DMS79 treated with DMSO at 0.1 percent for 48 hours (cell line): ENCODE measurements at places on chromosomes 5 and 9.

DNA sequence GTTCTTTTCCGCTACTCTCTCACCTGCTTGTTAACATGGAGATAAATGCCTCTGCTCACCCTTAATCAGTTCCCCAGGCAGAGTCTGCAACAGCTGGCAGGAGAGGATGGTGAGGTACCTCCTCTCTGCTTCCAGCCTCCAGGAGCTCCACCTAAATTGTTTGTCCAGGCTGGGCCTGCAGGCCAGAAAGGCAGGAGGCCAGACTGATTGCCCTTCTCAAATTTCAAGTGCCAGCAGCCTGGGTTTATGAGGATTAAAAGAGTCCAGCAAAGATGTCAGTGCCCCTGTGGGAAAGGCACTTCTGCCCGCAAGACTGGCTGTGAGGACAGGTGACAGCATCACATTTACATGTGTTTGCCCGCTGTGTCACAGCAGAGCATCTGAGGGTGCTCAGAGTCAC, 19.8 kb downstream of the CORO2A start:
- DNase-seq, result peak; percentile 71

- no peak for DNase-seq
Observed at GRCh38 chr5:103497781-103498180, 64.8 kb downstream of the NUDT12 start.

DNA sequence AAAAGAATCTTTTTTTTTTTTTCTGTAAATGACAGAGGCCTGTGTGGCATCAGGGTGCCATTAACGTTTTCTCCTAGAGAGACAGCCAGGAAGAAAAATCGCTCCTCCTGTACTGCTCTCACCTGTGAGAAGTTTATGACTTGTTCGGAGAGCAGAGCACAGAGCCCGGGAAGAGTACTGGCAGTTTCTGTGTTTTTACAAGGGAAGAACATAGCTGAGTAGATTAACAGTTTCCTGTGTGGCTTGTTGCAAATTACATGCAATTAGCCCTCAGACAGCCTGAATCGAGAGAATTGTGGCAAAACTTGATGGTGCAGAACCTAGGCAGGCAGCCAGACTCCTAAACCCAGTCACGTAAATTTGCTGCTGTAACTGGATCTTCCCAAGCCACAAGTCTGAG, 32.1 kb downstream of the PRKACG start:
- DNase-seq, result peak; percentile 80

DNA sequence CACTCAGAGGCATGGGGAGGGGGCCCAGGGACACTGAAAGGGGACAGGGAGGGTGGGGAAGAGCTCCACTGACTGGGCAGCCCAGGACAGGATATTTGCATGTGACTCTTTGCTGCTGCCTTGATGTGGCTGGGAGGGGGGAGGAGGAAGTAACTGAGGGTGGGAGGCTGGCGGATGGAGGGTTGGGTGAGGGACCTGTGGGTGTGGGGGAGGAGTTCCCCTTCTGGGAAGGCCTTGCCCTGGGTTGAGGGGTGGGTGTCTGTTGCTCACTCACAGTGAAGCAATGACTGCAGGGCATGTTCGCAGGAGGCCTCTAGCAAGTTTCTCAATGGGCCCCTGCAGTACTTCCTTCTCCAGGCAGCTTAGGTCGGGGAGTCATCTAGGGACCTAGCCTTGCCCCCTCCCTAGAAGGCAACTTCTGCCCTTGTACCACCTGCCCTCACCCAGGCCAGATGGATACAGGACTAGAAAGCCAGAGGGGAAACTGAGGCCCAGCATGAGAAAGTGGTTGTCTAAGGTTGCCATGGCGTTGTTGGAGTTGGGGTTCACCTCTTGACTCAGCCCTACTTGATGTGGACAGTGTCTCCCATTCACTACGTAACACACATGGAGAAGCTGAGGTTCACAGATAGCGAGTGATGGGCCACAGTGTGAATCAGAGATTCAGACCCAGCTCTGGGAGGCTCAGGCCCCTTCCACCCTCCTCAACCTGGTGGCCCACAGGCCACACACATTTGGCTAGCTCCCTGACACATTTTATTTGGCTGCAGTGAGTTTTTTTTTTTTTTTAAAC, 3.0 kb downstream of the GRK6 start:
- DNase-seq, result no peak

DNA sequence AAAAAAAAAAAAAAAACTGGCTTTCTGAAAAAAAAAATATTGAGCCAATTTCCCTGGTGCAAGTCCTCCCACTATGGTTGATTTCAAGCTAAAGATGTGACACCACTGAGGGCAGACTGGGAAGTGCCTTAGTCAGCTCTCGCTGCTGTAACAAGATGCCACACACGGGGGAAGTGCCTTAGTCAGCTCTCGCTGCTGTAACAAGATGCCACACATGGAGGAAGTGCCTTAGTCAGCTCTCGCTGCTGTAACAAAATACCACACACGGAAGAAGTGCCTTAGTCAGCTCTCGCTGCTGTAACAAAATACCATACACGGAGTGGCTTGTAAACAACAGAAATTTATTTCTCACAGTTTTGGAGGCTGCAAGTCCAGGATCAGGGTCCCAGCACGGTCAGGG, 23.4 kb downstream of the BTNL9 start:
- DNase-seq, result no peak

DNA sequence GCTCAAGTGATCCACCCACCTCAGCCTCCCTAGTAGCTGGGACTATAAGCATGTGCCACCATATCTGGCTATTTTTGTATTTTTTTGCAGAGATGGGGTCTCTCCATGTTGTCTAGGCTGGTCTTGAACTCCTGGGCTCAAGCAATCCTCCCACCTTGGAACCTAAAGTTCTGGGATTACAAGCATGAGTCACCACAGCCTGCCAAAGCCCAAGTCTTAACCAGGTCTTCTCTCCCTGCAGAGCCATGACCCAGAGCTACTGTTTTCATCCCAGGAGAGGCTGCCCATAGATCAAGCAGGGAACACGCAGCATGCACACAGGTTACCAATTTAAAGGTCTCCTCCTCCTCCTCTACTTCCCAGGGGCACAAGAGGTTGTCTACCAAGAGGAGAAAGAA, 29.7 kb downstream of the PCDHGC5 start:
- no peak for DNase-seq
